ENCODE measurements at places on chromosomes 7 and 10. TPM values are rescaled to one million over a fixed set of nuclear protein-coding genes. Genes with fewer than 3 reads are reported as not detected.
A peak's percentile ranks its signal among the peaks of the same experiment; 100 is the strongest.

DNA sequence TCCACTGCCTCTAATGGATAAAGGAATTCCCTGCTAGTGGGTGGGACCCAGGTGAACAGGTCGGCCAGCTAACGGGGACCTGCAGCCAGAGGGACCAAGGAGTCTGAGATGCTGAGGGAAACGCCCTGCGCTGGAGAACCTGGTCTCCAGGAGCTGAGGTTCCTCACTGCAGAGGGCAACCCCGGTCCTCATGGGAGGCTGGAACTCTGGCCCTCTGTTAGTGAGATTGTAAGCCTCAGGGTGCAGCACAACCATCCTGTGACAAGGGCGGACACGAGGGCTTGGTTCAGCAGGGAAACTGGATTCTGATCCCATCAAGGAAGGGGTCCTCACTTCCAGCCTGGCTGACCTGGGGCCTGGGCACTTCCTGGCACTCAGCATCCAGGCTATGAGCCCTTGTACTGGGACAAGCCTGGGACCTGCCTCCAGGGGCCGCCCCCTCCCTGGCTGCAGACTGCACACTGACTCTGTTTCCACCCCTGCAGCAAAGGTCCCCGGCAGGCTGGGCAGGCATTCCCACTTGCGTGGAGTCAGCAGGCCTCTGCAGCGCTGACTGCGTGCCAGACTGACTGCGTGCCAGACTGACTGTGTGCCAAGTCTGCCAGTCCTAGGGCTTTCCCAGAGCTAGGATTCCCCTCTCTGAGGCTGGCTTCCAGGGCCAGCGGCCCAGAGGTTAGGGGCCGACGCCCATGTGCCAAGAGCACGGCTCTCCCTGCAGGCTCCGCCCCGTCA lies 143.2 kb downstream of the MAPK8 start:
- H3K4me1 ChIP-seq: peaks cover 18% of the 10 kb centered on the region
- no peaks in the 10 kb centered on the region for H3K36me3 ChIP-seq
- H3K27ac ChIP-seq: no peak overlapping the region
- no peak overlapping the region for H3K4me3 ChIP-seq
- DNase-seq: peak; percentile 1

GRCh38 chr7:77245015-77245755 lies 45.6 kb upstream of the FGL2 start:
- H3K36me3 ChIP-seq: no peaks in the 10 kb centered on the region
- no peak overlapping the region for H3K4me3 ChIP-seq
- no peaks in the 10 kb centered on the region for H3K4me1 ChIP-seq
- H3K27ac ChIP-seq: no peak overlapping the region
- no peak for DNase-seq

DNA sequence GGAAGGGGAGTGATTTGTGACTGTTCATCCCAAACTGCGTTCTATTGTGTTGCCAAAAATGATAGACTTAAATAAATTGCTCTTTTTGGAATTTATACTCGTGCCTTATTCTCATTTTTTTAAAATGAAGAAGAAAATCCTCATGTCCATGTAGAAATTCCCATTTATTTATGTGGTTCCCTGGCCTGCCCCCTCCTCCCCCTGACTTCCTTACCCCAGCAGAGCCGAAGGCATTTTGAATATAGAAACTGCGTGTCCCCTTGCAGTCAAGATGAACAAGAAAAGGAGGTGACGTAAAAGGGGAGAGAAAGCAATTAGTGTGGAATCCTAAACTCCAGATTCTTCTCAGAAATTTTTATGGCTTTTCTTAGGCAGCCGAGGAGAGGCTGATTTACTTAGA lies 126.1 kb downstream of the FAM204A start:
- H3K36me3 ChIP-seq: no peaks in the 10 kb centered on the region
- no peaks in the 10 kb centered on the region for H3K27me3 ChIP-seq
- DNase-seq: no peak
- no peaks in the 10 kb centered on the region for H3K4me1 ChIP-seq
- H3K27ac ChIP-seq: no peak overlapping the region

DNA sequence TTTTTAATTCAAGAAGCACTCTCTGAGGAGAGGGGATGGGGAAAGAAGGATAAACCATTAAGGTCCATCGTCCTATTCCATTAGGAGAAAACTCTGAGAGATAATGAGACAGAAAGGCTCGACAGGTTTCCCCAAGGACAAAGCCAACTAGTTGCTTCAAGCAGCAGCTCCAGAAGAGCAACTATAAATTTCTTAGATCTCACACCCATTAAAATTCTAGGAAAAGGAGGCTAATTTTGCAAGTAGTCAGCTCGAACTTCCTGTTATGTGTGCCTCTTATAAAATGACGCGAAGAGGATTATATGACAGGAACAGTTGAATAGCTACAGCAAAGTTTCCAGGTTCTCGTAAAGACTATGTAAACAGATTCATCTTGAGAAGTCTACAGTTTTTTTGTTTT lies 52.0 kb upstream of the ST8SIA6 start:
- no peak for DNase-seq
- no peaks in the 10 kb centered on the region for H3K27me3 ChIP-seq

DNA sequence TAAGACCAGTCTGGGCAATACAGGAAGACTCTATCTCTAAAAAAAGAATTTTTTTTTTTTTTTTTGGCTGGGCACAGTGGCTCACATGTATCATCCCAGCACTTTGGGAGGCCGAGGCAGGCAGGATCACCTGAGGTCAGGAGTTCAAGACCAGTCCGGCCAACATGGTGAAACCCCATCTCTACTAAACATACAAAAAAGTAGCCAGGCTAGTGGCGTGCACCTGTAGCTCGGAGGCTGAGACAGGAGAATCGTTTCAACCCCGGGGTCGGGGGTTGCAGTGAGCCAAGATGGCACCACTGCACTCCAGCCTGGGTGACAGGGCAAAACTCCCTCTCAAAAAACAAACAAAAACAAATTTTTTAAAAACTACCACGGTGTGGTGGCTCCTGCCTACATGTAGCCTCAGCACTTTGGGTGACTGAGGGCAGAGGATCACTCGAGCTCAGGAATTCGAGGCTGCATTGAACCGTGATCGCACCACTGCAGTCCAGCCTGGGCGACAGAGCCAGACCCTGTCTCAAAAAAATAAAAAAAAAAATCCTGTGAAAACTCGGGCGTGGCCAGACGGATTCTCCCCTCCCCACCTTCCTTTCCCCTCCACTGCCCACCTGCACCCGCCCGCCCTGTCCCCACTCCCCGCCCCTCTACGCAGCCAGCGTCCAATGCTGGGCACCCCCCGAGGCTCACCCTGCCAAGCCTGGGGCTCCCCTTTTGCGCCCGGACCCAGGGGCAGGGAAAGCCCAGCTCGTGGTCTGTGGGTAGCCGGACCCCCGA lies 745 bp upstream of the ORAI2 start:
- peak overlapping the region; percentile 98 for H3K4me3 ChIP-seq
- H3K4me1 ChIP-seq: peaks cover 6% of the 10 kb centered on the region
- no peak for DNase-seq
- H3K36me3 ChIP-seq: no peaks in the 10 kb centered on the region

DNA sequence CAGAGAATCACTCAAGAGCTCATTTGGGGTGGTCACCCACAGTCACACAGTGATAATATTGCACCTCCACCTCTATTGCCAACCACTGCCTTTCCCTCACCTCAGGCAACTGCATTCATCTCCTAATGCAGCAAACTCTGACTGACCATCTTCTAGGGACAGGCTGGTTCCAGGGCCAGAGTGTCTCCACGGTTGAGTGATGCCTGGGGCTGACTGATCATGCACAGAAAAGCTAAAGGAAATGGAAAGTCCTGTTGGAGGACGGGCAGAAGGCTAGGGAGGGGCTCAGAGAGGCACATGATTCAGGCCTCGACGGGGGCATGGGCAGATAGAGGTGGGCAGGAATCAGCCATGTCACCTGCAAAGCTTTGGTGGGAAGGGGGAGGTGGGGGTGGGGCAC lies 127.1 kb upstream of the TNS3 start:
- H3K36me3 ChIP-seq: no peaks in the 10 kb centered on the region
- no peak overlapping the region for H3K27ac ChIP-seq
- H3K4me3 ChIP-seq: no peak overlapping the region
- no peak for DNase-seq
- no peaks in the 10 kb centered on the region for H3K4me1 ChIP-seq
- no peaks in the 10 kb centered on the region for H3K27me3 ChIP-seq

- no peaks in the 10 kb centered on the region for H3K36me3 ChIP-seq
- DNase-seq: no peak
- no peak overlapping the region for H3K27ac ChIP-seq
- no peak overlapping the region for H3K4me3 ChIP-seq
Measured at GRCh38 chr7:151758622-151759540, 118.0 kb downstream of the PRKAG2 start.

GRCh38 chr7:134419085-134419484 lies 39.8 kb downstream of the AKR1B1 start:
- H3K27ac ChIP-seq: no peak overlapping the region
- H3K4me1 ChIP-seq: peaks cover 7% of the 10 kb centered on the region
- no peaks in the 10 kb centered on the region for H3K27me3 ChIP-seq
- no peak overlapping the region for H3K4me3 ChIP-seq
- DNase-seq: no peak

DNA sequence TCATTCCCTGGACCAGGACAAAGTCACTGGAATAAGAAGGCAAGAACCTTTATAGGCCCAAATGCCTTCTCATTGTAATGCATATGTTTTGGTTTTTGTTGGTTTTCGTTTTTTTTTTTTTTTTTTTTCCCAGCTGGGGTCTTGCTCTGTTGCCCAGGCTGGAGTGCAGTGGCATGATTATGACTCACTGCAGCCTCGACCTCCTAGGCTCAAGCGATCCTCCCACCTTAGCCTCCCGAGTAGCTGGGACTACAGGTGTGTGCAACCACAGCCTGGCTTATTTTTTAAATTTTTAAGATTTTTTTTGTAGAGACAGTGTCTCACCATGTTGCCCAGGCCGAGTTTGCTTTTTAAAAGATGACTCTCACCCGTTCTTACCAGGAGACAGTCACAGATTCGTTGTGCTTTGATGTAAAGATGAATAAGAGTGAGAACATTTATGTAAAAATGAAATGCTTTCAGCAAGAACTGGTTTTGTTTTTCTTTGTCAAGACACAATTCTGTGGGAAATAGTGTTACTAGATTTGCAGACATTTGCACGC lies 7.6 kb downstream of the IQCE start:
- DNase-seq: no peak
- H3K4me3 ChIP-seq: no peak overlapping the region
- no peaks in the 10 kb centered on the region for H3K36me3 ChIP-seq
- no peak overlapping the region for H3K27ac ChIP-seq

- no peaks in the 10 kb centered on the region for H3K4me1 ChIP-seq
- no peak overlapping the region for H3K27ac ChIP-seq
- H3K27me3 ChIP-seq: no peaks in the 10 kb centered on the region
- H3K4me3 ChIP-seq: no peak overlapping the region
Measured at GRCh38 chr7:31372231-31372959, 31.9 kb upstream of the NEUROD6 start.

- H3K27ac ChIP-seq: no peak overlapping the region
- no peak overlapping the region for H3K4me3 ChIP-seq
- no peak for DNase-seq
- H3K4me1 ChIP-seq: no peaks in the 10 kb centered on the region
- H3K27me3 ChIP-seq: no peaks in the 10 kb centered on the region
Measured at GRCh38 chr7:108189733-108190388, 59.7 kb upstream of the LAMB4 start.

DNA sequence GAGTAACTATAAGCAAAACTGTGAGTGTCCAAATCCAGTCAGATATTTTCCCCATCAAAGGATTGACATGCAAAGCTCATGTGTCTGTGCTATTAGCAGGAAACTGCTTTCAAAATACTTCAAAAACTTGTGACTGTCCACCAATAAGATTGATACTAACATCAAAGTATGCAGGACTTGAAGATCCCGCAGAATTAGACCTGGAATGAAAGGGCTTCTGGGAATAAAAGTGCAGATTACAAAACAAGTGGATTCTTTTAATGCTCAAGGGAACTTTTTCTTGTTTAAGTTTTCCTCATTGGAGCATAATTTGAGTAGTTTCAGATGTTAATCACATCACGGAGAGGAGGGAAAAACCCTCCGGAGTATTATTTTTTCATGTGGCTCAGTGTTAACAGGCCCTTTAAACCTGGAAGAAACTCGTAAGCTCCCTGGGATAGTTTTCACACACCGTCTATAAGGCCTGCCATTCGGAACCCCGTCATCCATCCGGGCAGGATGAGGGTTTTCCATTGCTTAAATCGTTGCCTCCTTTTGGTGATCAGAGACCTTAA lies 33.9 kb upstream of the MKX start:
- no peak overlapping the region for H3K27ac ChIP-seq
- H3K27me3 ChIP-seq: no peaks in the 10 kb centered on the region
- H3K4me1 ChIP-seq: no peaks in the 10 kb centered on the region
- no peak for DNase-seq
- H3K4me3 ChIP-seq: no peak overlapping the region

GRCh38 chr10:106435081-106435480 lies 729.4 kb downstream of the SORCS1 start:
- H3K27me3 ChIP-seq: no peaks in the 10 kb centered on the region
- no peak for DNase-seq
- H3K36me3 ChIP-seq: no peaks in the 10 kb centered on the region

DNA sequence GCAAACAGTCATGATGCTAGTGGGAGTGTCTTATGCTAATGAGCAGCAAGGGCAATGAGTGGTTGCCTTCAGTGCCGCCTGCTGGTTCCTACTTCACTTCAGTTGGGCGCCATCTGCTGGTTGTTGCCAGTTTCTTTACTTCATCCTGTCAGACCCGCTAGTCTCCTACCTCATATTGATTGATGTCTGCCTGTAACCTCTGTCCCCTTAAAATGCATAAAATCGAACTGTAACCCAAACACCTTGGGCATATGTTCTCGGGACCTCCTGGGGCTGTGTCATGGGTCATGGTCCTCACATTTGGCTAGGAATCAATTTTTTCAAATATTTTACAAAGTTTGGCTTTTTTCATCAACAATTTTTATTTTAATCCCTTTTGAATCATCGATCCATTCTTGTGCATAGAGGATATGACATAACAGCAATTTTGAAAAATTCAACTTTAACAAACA lies 62.8 kb upstream of the C7orf33 start:
- H3K27me3 ChIP-seq: no peaks in the 10 kb centered on the region
- DNase-seq: peak; percentile 80
- H3K4me3 ChIP-seq: no peak overlapping the region
- H3K36me3 ChIP-seq: no peaks in the 10 kb centered on the region
- peaks cover 3% of the 10 kb centered on the region for H3K4me1 ChIP-seq

Gene COL1A2
- total RNA-seq: 1,836 TPM

Gene C10orf67
- not detected for total RNA-seq

Gene NANOS1
- 4.5 TPM for total RNA-seq

Gene VGF
- total RNA-seq: 0.30 TPM

Gene SPACDR
- total RNA-seq: 0.13 TPM

Gene TMEM130
- 0.90 TPM for total RNA-seq

Gene TFR2
- 13.5 TPM for total RNA-seq

Gene CUZD1
- not detected for total RNA-seq

Gene EPC1
- total RNA-seq: 36.3 TPM

Gene ZNF804B
- total RNA-seq: not detected

Gene MRPS24
- 72.4 TPM for total RNA-seq
